ENCODE measurements at places on chromosomes 6 and 20. TPM values are rescaled to one million over a fixed set of nuclear protein-coding genes. Genes with fewer than 3 reads are reported as not detected.

- DNase-seq = no peak
Observed at GRCh38 chr6:22622351-22622750, 53.0 kb downstream of the HDGFL1 start.

GRCh38 chr6:162488444-162488843, 239.1 kb downstream of the PRKN start:
- DNase-seq = no peak

DNA sequence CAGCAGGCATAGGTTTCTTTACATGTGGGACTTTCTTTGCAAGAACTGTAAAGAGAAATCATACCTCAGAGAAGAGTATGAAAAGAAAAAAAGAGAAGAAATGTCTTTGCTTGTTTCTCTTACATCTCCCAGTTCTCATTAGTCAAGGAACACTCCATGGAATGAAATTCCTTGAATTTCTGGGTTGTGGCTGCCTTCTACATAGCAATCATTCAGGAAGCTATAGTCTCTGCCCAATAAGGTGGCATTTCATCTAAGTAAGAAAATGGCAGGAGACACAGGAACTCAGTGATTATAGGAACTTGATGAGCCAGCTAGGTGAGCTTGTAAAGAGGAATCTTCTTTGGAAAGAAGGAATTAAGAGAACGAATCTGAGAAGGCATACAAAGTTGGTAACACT, 197.0 kb upstream of the FKBP1C start:
- DNase-seq = no peak

GRCh38 chr20:13220194-13220903, 725 bp upstream of the ISM1 start:
- peak; percentile 6 for DNase-seq

- no peak for DNase-seq
Observed at GRCh38 chr6:64736421-64736950, 970.5 kb downstream of the EYS start.

DNA sequence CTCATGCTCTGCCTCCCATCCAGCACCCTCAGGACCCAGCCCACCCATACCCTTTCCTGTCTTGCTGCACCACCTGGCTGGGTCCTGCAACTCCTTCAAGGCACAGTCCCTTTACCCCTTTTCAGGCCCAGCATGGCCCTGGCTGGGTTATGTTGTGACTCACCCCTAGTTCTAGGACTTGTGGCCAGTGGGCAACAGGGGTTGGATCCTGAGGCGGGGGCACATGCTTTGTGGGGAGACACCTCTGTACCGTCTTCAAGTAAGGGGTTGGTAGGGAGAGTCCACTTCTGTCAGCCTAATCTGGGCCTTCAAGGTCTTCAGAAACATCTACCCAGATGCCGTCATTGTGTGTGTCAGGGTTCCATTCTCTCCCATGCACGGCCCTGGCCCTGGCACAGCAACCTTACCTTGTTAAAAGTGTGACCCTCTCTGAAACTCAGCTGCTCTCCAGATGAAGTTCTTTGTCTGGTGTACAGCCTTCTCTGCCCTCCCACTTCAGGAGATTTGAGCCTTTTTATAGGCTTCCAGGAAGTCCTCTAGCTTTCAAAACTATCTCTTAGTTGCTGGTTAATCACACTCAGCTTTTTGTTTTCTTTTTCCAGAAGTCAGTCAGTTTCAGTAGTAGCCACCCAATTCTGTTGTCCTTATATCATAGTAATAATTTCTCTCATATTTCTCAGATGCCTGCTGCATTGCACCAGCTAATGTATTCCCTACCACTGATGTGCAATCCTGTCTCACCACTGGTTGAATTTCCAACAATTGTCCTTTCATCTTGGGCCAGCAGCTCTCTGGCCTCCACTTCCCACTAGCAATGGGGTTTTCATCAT, 107.3 kb downstream of the NRN1 start:
- peak; percentile 15 for DNase-seq

DNA sequence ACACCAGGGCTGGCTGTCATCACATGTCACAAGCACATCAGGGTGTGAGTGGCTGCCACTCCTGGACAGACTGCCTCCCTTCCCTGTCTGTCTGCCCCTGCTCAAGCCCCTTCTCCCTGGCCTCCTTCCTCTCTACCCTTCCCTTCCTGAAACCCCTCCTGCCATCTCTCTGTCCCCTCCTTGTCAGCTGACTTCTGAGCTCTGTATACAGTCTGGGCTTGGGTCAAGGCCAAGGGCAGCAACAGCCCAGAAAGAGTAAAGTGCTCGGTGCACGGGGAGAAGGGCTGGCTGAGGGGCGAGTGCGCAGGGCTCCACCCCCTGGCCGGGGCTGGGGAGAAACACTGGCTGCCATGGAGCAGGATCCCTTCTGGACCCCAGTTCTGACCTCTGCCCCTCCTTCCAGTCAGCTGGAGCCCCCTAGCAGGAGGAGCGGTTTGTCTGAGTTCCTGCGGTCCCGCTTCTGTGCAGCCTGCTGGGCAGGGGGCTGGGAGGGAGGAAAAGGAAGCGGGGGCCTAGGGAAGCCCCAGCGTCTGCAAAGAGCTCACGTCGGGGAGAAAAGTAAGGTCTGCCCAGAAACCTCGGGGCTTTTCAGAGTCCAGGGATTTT, 2.0 kb downstream of the LKAAEAR1 start:
- no peak for DNase-seq

DNA sequence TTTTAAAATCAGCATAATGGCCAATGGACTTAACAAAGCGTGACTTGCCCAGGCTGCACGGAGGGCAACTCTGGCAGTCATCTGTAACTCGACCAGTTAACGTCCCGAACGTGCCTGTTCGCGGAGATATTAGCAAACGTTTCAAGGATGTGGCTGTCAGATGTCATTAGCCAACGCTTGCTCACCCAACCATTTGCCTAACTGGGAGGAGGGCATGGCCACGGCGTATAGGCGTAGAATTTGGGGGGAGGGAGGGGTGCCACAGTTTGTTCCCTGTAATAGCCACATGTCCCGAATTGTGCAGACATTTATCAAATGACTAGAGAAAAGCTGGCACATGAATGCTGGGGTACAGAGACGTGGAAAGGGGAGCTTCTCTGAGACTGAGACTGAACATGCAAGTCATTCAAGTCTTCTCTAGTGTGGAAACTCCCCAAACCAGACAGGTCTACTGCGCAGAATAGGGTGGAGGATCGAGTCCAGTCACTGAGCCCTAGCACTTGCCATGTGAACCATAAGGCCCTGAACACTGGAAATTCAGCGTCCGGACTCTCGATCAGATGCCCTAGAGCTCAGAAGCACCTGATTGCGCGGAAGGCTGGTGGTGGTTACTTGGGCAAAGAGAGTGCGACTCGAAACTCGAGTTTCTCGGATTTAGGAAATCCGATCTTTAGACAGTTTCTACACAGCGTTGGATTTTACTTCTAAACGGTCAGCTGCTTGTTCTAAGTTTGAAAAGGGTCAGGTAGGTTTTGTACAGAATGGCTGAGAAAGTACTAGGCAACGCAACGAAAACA, 32.6 kb downstream of the TFAP2B start:
- no peak for DNase-seq

DNA sequence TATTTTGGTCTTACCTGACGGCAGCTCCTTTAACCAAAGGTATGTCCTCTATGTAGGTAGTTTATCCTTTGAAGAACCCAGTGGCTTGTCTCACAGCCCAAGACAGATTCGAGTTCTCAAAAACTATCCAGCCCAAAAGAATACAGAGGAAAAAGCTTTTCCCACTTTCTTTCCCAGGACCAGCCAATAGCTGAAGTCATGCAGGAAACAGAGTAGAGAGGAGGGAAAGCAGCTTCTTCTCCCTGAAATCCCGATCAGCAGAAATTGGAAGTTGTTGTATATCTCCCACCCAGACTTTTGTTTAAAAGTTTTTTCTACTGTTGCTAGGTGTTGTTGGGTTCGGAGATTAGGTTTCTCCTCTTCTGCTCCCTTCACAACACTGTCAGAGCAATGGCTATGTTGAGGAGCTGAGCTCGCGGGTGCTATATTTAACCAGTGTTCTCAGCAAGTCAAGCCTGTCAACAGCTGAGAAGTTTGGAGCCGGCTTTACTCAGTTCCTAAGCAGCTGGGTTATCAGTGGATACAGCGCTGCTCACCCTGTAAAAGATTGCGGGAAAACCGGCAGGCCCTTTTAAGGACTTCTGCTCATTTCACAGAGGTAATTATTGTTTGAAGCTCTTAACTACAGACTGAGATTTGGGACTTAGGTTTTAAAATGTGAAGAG, at the start of gene FILIP1:
FILIP1 (minus strand) TSS at position 401 of the 665 bp plus-strand sequence. CDS start 78,828 bp downstream, outside the sequence.
- DNase-seq = peak; percentile 68

GRCh38 chr6:39228111-39228971, 934 bp downstream of the KCNK5 start:
- DNase-seq = no peak

GRCh38 chr6:165042912-165043311, 266.5 kb downstream of the C6orf118 start:
- no peak for DNase-seq

DNA sequence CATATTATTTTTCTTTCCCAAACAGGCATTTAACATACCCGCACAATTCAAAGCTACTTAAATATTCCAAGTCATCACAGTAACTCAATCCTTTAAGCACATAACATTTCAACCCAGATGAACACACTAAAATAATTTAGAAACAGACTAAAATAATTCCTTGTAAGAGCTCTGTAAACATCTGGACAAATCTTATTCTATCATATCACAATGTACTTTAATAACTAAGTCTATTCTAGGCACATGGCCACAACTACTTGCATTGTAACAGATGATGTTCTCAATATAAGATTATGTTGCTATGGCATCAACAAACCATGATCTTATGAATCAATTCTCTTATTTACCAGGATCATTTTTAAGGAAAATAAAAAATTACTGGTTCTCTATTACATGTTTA, 123.2 kb upstream of the THEMIS start:
- no peak for DNase-seq

DNA sequence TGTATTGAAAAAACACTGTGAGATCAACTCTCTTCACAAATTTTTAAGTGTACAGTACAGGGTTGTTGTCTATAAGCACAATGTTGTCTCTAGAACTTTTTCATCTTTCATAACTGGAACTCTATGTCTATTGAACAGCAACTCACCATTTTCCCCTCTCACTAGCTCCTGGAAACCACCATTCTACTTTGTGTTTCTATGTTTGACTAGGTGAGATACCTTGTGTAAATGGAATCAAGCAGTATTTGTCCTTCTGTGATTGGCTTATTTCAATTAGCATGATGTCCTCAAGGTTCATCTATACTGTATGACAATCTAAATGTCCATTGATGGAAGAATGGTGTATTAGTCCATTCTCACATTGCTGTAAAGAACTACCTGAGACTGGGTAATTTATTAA, 210.1 kb upstream of the FUT9 start:
- no peak for DNase-seq

DNA sequence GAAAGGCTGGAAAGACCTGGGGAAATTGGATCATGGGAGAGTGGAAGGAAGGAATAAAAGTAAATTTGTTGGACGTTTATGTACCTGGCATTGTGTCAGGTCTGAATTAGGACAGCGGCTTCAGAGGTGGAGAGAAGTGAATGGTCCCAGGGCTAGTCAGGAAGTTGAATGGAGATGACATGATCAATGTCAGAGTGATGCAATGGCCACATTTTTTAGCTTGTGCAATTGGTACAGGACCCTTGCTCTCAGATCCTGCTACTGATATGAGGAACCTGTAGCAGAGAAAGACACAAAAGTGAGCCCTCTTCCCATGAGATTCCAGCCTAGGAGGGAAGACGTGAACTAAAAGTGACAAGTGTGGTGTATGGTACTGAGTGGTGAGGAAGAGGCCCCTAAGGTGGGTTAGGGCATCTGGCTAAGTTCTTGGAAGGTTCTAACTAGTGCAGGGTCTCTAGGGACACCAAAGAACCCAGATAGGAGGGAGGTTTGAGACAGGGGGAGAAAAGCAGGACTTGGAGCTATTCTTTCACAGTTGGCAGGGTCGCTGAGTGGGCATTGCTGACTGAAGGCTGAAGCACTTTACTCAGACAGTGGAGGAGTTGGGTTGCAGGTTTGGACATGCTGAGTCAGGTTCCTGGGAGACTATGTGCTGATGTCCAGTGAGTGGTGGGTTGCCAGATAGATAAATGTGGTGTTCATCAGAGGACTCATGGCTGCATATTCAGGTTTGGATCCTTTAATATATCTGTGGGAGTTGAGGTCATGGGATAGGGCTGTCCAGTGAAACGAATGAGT, 266.1 kb upstream of the RNF24 start:
- DNase-seq = no peak

- DNase-seq = no peak
Observed at GRCh38 chr6:158834675-158835385, 15.7 kb upstream of the EZR start.

GRCh38 chr20:32193996-32194395, 13.5 kb downstream of the PLAGL2 start:
- no peak for DNase-seq

DNA sequence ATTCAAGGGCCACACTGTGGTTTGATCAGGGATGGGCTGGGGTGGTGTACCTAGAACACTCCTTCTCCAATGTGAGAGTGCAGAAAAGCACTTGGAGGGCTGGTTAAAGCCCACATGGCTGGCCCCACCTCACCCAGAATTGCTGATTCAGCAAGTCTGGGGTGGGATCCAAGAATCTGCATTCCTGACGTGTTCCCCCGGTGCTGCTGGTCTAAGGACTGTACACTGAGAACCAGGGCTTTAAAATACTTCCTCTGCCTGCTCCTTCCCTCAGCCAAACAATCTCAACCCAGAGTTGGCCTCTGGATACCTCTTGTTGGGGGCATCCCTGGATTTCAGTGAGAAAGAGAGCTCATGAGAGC, 13.4 kb upstream of the OCSTAMP start:
- no peak for DNase-seq

- DNase-seq = no peak
Observed at GRCh38 chr6:112241820-112242429, 12.4 kb downstream of the LAMA4 start.

DNA sequence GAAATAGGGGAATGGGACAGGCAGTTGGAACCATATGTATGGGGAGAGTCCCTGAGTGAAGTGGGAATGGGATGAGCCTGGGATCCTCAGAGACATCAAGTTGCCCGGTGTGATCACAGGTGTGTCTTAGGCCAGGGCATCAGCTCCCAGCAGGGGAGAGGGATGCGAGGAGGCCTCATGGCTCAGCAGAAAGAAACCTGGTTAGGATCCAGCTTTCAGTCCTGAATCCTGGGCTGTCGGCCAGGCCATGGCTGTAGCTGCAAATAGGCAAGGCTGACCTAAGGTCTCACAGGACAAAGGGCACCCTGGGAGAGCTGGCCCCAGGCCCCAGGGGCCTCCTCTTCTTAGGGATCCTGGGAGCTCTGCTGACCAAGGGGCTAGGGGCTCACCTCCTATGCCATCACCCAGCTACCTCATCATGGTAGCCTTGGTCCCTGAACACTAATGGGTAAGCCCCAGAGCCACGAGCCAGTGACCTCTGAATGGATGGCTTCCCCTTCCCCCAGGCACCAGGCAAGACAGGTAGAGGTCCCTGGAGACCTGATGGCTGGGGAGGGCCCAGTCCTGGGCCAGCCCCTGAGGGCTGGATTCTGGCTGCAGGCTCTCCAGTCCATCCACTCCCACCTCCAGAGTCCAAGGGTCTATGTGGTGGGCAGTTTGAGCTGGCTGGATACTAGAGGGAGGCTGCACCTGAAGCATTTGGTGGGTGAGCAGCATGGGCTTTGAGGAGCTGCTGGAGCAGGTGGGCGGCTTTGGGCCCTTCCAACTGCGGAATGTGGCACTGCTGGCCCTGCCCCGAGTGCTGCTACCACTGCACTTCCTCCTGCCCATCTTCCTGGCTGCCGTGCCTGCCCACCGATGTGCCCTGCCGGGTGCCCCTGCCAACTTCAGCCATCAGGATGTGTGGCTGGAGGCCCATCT, at the start of gene SLC22A7:
SLC22A7 (plus strand) TSS at position 617 of the 921 bp plus-strand sequence; CDS start at position 716, 99 bp downstream.
- peak; percentile 29 for DNase-seq

The TMC2 gene
- not detected for total RNA-seq

The CST4 gene
- not detected for total RNA-seq

The ECI2 gene
- 73.3 TPM for total RNA-seq

The MMP24 gene
- total RNA-seq = 0.16 TPM

The ADGB gene
- not detected for total RNA-seq

The EPHA7 gene
- 1.5 TPM for total RNA-seq

The PAX1 gene
- total RNA-seq = not detected

The SLC17A3 gene
- 1.1 TPM for total RNA-seq
